ENCODE measurements at places on chromosomes 7 and 10. TPM values are rescaled to one million over a fixed set of nuclear protein-coding genes. Genes with fewer than 3 reads are reported as not detected.

DNA sequence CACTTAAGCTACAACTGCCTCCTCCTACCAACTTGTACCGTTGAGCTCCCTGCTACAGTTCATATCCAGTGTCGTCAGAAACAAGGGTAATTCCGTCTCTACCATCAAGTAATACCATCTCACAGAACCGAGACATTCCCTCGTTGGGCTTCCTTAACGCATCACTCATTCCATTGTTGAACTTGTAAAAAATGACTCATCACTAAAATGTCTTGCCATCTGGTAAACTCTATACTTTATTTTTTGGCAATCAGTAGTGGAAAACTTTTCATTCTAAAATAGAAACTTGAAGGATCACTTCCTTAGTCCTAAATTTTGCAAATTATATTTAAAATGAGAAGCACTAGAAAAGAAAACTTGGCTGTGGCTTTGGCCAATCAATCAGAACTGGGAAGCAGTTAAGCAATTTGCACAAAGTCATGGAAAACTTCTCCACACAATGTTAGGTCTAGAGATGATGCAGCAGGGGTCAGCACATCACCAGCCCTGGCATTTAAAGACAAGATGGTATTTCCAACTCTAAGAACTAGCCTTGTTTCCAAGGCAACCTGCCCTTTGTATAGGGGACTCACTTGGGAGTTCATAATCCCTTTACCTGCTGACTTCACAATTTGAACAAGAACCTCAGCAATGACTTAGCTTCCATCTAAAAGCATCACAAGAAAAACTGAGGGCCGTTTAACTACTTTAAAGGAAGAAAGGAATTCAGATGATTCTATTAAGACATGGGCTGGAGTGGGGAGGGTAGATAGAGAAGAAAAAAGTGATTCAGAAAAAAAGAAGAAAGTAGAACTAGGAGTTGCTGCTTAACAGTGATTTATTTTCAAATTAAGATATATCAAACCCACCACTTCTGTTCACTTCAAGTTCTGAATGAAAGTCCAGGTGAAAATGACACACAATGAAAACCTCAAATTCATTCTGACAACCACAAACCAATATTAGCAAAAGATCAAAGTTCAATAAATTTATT lies 288.1 kb downstream of the PARD3 start:
- DNase-seq: no peak

DNA sequence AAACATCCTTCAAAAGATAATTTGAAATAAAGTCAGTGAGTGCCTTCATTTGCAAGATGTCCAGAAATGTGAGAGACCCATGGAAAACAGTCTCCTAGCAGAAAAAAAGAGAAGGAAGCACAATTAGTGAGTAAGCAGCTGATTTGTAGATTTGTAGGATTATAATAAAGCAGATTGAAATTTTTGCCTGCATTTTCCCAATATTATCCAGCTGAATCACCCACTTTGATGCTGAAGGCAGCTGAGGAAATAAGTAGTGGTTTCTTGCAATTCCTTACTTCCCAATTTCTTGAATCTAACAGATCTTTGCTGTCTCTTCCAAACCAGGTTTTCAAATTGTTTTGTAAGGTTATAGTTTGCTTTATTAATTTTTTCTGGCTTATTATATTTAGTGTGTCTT lies 181.4 kb downstream of the GNAT3 start:
- DNase-seq: no peak

- no peak for DNase-seq
Observed at GRCh38 chr10:117499248-117500105, 43.1 kb upstream of the EMX2 start.

- no peak for DNase-seq
Observed at GRCh38 chr7:120274482-120274881, 1.5 kb downstream of the KCND2 start.

The PTEN gene
- 52.5 TPM for total RNA-seq

Measured in neural crest cell (in vitro differentiated cells).